NCI-H2081 treated with DMSO at 0.1 percent for 48 hours (cell line): ENCODE measurements at places on chromosomes 12 and 14.

DNA sequence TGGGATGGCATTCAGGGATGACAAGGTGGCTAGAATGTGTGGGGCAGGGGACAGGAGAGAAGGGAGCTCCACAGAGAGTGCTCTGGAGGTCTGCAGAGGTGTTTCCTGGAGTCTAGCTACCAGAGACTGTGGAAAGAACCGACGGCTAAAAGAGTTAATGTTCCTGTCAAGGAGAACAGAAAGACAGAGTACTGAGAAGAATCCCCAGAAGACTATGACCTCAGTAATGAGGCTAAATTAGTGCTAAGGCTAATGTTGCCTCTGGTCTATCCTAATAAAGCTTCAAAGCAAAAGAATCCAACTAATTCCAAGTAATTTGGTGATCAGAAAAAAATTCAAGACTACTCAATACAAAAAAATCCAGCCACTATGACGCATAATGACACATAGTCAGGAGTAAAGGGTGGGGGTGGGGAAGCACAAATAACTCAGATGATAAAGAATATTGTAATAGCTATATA is 44.7 kb downstream of the FERMT2 start:
- DNase-seq: no peak

- DNase-seq: no peak
Observed at GRCh38 chr14:91470216-91470615, 39.9 kb downstream of the PPP4R3A start.

DNA sequence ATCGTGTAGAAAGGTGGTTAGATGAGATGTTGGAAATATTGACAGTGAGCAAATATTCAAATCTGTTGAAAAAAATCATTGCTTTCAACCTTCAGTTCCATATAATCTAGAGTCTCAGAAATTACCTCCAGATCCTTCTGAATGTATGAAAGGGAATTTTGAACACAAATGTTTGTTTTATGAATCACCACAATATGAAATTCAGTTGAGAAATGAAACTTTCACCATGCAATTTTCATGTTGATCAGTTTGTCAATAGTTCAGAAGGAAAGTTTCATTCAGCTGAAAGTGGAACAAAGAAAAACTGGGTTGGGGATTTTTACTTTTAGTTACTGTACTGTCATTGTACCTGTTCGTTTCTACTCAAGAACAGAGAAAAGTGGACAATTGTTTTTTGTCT is 953.6 kb downstream of the SLC6A15 start:
- no peak for DNase-seq

- no peak for DNase-seq
Observed at GRCh38 chr12:98420461-98420860, 94.9 kb upstream of the TMPO start.

- no peak for DNase-seq
Observed at GRCh38 chr12:49766115-49766455, 24.7 kb downstream of the TMBIM6 start.

- no peak for DNase-seq
Observed at GRCh38 chr12:69688471-69689427, 10.4 kb downstream of the BEST3 start.

DNA sequence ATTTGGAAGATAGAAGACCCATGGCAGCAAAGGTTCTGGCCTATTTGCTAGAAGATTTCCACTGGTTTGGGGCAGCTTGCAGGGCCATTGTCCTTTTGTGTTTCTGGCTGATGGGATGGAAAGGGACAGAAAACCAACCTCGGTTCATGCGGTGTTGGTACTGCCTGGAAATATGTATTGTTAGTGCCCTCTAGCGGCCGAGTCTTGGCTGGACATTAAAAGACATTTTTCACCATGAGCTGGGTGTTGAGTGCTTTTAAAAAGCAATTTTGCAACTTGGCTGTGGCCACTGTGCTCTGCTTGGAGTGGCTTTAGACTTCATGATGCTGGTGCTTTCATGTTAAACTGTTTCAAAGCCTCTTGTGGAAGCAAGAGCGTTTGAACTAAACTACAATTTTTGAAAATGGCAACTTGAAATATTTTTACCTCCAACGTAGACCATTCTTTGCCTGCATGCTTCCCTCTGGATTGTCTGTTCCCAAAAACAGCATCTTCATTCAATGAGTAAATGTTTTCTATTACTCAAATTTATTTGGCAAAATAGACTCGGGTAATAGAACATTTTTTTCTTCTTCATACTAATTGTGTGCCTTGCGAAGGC is 102.7 kb upstream of the TBX5 start:
- DNase-seq: no peak

DNA sequence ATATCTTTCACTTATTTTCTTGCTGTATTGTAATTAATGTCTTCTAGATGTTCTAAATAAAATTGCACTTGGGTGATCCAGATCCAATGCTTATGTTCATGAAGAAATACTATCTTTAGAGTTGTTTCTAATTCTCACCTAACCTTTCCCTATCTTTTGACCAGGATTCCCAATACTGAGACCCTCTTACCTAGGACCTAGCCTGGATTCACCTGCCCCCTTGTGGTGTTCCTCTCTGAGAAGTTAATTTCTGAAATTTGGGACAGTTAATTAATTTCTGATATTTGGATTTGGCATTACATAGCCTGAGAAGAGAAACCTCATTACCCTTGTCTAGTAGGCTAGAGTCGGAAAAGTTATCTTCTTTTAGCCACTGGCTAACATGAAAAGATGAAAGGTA is 29.5 kb downstream of the FOXA1 start:
- DNase-seq: no peak

DNA sequence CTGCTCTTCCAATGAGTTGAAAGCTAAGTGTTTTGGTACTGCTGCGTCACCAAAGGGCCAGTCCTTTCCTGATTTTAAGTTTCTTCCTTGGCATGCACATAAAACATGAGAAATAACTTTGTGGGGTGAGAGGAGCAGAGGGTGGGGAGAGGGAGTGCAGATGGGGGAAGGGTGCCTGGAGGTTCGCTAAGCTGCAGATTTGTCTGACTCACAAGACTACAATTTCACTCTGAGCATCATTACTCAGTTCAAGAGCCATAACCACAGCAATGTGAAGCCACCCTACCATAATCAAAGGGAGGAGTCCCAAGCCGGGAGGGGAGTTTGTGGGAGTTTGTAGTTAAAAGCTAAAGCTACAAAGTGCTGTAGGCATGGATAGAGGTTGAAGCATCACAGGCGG is 136.1 kb downstream of the ANO2 start:
- no peak for DNase-seq

- DNase-seq: no peak
Observed at GRCh38 chr12:128983371-128983770, 130.1 kb downstream of the GLT1D1 start.

GRCh38 chr14:93564918-93565317 is 134.2 kb downstream of the UNC79 start:
- no peak for DNase-seq
